ENCODE measurements at places on chromosomes 1 and 21. TPM values are rescaled to one million over a fixed set of nuclear protein-coding genes. Genes with fewer than 3 reads are reported as not detected.

DNA sequence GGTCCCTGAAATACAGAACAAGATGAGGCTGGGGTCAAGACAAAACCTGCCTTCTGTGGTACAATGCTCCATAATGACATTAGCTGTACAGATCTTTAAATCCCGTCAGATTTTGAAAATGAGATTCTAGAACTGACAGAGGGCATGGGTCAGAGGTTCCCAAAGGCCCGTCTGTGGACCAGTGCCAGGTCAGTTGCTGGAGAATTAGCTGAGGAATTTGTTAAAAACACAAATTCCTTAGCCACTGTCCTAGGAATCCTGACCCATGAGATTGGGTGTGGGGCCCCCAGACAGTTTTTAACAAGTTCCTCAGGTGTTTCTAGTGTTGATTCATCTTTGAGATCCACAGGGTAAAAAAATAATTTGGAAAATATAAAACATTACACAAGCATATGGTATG is 97.0 kb downstream of the SIPA1L2 start:
- DNase-seq = no peak

DNA sequence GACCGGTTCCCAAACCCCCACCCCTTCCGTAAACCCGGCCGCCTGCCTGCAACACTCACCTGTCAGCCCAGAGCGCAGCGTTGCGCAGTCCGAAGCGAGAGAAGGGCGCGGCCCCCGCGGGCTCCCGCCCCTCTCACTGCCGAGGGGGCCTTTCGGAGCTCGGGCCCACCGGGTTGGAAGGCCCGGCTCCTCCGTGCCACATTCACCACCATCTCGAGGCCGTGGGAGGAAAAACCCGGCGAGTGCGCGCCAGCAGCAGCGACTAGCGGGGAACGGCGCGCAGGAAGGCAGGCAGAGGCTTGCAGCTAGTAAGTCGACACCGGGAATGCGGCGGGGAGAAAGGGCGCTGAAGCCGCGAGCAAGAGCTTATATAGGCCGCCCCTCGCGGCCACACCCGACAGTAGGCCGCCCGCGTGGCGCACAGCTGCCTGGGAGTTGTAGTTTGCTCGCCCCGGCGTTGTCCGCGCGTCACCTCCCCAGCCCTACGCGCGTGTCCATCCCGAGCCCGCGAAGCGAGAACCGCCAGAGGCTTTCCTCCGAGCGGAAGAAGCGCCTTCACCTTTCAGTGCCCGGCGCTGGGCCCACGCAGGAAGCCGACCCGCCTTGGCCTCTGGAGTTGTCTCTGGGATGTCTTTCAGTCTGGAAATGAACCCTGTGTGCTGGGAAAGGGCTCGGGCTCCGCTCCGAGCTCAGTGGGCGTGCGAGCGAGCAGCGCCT is 10.4 kb upstream of the RAB42 start:
- peak; percentile 87 for DNase-seq

GRCh38 chr1:246587032-246587431 is 20.8 kb downstream of the CNST start:
- no peak for DNase-seq

- no peak for DNase-seq
Observed at GRCh38 chr1:95532335-95532734, 298.3 kb downstream of the RWDD3 start.

Gene CTSE
- total RNA-seq = not detected

DNA sequence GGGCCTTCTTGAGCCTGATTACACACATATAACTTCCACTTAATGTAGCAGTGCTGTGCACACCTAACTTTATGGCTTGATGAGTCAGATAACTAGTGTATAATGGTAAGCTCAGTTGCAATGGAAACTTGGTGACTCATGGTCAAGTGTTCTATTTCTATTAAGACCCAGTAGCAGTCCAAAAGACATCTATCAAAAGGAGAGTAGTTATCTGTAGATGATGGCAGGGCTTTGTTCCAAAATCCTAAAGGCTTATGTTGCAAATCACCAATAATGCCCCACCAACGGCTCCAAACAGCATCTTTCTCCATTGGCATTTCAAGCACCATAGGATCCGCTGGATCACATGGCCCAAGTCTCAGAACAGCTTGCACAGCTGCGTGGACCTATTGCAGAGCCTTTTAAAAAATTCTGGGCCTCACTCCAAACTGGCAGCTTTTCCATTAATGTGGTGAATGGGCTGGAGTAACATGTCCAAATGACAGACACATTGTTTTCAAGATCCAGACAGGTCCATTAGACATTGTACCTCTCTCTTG is 566.8 kb upstream of the USP24 start:
- no peak for DNase-seq

Gene IL20
- total RNA-seq = not detected

GRCh38 chr21:30979054-30979453 is 59.2 kb downstream of the KRTAP19-8 start:
- DNase-seq = no peak

GRCh38 chr1:15071936-15072335 is 81.6 kb upstream of the TMEM51 start:
- DNase-seq = no peak

DNA sequence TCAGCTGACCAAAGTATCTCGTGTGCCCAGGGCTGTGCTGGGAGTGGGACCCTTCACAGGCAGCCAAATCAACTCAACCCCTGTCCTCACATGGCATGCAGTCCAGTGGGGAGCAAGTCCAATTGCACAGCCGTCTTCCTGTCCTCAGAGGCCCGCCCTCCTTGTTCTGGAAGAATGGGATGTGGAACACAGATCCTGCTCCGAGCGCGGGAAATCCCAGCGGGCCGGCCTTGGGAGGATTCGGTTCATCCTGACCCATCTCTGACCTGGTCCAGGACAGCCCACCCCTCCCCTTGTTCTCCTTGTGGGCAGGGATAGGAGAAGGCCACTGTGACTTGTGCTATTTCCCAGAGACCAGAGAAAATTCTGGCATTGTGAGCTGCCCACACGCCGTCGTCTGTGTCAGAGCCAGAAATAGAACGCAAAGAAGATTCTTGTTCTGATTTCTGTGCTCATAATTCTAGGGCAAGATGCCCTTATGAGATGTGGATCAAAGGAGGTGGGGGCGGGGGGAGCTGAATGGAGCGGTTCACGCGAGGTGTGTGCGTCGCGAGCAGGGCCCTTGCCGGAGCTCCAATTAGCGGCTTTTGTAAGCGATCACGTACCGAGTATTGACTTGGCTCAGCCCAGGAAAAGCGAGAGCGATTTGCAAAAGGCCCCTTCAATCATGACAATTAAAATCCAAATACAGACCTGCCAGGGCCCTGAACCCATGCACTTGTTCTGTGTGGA is 79.2 kb downstream of the AJAP1 start:
- no peak for DNase-seq

Gene SPRR1A
- total RNA-seq = not detected

Gene MR1
- 19.6 TPM for total RNA-seq

DNA sequence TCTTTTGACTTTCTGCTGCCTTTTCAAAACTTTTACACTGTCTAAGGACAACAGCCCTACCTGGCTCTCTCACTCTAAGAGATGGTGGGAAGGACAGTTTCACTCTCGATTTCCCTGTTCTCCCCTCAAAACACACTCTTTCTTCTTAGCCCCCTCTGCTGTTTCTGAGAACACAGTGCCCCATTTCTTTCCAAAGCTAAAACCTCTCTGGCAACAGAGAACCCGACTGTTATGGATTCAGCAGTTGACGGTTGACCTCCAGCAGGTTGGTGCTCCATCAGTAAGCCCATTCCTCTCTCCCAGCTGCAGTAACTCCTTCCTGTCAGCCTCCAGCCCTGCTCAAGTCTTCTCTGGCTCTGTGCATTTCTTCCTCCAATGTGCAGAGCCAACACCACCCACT is 88.2 kb upstream of the ABCD3 start:
- no peak for DNase-seq

Gene RGS8
- not detected for total RNA-seq

GRCh38 chr21:42653231-42654061 is at the start of gene PDE9A:
PDE9A (plus strand) TSS chr21:42653621; CDS start chr21:42653815, 194 bp downstream.
- no peak for DNase-seq

DNA sequence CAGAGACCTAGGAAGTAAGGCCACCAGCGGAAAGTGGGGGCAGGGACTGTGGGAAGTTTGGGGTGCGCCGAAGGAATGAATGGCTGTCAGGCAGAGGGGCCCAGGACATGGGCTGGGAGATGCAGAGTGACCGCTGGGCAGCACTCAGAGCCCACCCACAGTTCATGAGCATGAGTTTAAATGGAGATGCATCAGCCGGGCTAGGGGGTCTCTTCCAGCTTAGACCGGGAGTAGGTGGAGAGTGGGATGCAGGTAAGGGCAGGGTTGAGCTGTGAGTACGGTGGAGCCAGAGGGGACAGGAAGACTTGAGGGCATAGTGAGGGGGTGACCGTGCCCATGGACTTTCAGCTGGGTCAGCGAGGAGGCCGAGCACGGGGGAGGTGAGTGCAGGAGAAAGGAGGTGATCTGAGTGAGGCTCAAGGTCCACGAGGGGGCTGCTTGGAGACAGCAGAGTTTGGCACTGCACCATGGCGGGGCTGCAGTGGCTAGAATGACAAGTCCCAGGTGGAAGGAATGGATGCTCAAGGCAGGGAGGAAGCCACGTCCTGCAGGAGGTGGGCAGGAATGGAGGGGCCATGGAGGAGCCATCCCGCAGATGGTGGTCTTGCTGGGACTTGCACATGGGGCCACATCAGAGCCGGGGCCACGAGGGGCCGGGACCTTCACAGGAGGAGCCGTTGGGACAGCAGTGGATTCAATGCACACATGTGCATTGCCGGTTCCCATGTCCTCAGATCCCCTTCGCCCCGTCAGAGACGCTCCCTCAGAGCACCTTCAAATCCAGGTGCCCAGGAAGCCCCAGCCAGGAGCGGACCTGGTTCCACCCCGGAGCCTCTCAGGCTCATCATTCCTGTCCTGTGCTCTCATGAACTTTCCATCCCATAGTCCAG is 34.9 kb downstream of the UBASH3A start:
- no peak for DNase-seq

DNA sequence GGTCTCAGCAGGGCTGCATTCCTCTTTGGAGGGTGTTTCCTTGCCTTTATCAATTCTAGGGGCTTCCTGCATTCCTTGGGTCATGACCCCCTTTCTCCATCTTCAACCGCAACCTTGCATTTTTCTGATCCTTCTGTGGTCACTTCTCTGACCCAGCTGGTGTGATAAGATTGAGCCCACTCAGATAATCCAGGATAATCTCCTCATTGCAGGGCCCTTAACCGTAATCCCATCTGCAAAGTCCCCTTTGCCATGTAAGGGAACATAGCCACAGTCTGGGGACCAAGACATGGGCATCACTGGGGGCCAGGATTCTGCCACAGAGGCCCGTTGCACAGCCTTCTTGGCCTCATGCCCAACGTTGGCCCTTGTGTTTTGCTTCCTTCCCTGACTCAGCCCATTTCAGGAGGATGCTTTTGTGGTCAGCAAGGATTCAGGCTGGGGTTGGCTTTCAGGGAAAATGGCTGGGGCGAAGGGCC is 35.0 kb upstream of the IL19 start:
- DNase-seq = no peak

DNA sequence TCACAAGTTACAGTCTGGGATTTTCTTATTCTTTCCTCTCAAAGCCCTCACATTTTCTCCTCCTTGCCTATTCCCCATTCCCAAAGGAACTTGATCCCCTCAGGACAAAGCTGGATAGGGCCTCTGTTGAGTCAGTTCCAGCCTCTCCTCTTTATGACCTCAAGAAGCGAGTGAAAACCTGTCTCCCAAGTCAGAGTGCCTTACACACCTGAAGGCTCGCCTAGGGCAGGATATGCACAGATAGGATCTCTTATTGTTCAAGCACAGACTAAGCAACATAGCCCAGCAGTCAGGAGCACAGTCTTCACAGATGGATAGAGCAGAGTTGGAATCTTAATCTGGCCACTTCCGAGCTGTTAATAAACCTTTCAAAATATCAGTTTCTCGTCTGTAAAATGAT is 60.8 kb upstream of the PRRC2C start:
- DNase-seq = no peak

DNA sequence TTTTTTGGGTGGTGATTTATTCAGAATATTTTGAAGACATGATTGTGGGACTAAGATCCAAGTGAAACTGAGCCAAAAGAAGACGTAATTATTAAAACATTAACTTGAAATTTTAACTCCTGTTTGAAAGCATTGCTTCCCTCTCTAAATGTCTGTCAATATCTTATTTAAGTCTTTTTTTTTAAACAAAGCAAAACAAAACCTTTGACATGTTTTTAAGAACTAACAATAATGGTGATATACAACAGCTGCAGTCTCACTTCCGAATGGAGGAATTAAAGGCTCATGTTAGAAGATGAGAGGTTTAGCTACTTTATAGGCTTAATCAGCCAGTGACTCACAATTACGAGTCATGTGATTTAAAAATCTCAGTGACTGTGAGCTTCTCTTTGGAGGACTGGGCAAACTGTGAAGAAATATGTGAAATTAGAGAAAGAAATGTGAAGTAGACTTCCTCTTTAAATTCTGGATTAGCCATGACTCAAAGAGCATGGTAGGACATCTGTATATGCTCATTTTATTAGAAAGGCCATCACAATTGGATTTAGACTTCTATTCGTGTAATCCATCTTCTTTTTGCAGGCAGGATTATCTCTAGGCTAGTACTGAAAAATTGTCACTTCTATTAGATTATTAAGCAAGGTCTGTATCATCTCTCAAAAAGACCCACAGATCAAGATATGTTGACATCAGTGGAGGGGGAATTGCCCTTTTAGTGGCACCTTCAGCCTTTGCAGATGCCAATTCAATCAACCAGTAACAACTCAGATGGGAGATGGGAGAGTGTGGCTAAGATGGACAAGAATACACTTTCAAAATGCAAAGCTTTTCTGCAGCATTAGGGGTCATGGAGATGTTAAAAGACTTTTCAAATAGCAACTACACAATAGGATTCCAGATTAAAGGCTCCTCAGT is 28.7 kb downstream of the KCNA3 start:
- DNase-seq = no peak

GRCh38 chr1:44568128-44568900 is 106.0 kb downstream of the TMEM53 start:
- no peak for DNase-seq

GRCh38 chr1:40078512-40079333 is 18.3 kb downstream of the PPT1 start:
- DNase-seq = no peak

All from thoracic aorta (tissue), 2 donors.